ENCODE measurements at places on chromosomes 12 and 14.

DNA sequence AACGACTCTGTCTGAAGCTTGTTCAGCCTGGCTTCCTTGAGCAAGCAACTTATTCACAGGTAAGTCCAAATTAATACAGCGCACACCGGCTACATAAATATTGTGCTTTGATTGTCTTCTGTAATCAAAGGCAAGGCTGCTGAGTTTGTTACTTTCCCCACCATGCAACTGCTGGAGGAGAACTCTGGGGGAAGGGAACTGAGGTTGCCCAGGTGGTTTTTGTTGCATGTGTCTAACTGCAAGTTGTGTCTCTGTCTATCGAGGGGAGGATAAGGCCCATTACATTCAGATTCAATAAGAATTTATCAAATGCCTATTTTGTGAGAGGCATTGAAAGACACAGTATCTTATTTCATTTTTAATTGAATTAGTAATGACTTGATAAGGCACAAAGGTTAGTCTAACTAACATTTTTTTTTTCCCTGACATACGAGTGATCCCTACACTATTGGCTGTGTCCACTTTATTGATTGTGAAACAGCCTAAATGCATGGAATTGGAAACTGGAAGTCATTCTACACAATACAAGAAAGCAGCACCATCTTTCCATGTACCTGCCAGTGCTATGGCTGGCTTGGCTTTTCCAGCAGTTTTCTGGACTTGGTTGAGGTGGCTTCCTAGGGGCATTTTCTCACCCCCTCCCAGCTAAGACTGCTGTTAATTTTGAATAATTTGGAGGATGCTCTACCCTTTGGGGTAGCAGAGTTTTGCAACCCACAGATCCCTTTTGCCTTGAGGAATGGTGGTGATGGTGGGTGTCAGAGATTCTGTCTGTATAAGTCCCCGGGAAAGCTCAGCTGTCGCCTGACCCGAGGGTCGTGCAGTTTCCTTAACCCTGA is 951 bp upstream of the CHST11 start:
- DNase-seq, result no peak

- DNase-seq, result no peak
Measured at GRCh38 chr12:65695113-65695865, 129.0 kb upstream of the HMGA2 start.

GRCh38 chr14:63867933-63868921 is 15.4 kb downstream of the SYNE2 start:
- no peak for DNase-seq

- DNase-seq, result no peak
Measured at GRCh38 chr12:49973361-49973830, 649 bp downstream of the AQP6 start.

DNA sequence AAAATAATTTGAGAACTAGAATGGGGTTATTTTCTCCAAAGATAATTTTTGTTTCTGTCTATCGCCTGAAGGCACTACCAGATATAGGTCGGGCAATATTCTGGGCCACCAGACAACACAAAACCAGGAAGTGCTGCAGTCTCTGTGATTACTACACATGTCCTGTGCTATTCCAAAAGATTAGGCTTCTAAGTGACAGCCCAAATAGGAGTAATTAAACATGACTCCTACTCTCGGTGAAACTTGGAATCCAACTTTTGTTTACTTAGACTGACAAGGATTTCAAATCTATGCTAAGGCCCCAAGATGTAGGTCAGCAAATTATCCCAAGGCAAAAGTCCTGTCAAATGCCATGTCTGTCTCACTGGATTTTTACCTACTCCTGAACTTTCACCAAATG is 157.6 kb upstream of the LRFN5 start:
- no peak for DNase-seq

GRCh38 chr12:51889216-51890132 is 1.6 kb downstream of the ANKRD33 start:
- no peak for DNase-seq

DNA sequence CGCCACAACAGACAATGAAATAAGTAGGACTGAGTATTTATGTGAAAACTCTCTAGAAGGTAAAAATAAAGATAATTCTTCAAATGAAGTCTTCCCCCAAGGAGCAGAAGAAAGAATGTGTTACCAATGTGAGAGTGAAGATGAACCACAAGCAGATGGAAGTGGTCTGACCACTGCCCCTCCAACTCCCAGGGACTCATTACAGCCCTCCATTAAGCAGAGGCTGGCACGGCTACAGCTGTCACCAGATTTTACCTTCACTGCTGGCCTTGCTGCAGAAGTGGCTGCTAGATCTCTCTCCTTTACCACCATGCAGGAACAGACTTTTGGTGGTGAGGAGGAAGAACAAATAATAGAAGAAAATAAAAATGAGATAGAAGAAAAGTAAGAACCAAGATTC is 82.7 kb downstream of the VEZT start:
- DNase-seq, result no peak

GRCh38 chr12:53065975-53066931 is 12.9 kb downstream of the SPRYD3 start:
- peak; percentile 53 for DNase-seq

DNA sequence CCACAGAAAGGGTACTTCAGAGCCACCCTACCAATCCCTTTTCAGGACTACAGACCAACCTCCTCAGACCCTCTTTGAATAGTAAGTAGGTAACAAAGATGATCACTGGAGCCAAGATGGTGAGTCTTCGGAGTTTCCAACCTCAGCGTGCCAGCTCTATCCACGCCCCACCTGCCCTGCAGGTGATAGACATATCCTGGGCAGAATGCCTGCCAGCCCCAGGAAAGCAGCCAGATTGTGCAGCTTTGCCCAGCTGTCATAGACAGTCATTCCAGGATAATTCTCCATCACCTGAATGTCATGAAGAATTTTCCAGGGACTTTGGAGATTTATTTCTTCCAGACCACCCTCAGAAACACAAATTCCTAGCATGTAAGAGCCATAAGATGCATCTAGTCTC is 434.4 kb downstream of the RGS6 start:
- no peak for DNase-seq

DNA sequence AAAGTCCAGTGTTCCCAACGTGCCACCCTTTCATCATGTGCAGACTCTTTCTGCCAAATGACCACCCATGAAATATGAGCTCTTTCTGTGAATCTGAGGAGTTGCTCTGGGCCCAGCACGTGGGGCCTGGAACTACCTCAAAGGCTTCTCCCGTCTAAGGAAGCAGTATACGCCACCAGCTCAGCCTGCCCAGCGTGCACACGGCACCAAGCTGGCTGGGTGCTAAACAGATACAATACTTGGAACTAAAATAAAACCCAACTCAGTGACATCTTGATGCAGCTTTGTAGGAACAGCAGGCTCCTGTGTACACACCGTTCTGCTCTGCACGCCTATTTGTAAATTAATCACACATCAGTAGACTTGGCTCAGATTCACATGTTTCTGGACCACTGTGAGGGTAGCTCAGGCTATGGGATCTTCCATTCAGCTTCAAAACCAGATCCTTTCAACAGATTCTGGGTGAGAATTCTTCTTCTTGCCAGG is 74.8 kb downstream of the ARL6IP4 start:
- DNase-seq, result no peak

DNA sequence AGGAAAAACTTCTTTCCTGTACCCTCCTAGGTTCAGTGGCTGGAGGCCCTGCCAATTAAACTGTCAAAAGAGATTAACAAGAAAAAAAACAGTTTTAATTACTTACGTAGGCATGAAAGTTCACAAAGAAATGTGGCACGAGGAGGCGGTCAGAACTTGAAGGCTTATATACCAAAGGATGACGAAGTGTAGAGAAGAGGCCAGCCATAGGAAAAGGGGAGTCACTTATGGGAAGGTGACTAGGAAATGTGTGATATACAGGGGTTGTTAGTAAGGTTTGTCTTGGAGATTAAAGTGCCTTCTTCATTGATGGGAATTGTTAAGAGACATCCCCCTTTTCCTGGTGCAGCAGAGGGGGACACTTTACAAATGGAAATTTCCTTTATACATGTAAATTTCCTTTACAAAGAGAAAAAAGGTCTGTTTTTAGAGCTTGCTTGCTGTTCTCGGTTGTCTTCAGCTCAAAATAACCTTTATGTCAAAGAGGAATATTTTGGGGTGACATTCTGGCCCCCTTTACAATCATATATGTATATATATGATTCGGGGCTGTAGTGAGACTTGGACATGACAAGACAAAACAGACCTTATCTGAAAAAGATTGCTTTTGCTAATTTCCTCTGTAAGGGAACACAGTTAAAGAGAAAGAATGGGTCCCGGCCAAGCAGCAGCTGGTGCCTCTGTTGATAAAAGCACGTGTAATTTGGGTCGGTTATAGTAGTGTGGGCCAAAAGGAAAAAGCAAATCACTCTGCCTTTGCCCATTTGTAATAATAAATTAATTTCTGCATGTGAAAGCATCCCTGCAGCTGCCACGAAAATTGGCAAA is 38.6 kb downstream of the SYNE2 start:
- DNase-seq, result no peak

DNA sequence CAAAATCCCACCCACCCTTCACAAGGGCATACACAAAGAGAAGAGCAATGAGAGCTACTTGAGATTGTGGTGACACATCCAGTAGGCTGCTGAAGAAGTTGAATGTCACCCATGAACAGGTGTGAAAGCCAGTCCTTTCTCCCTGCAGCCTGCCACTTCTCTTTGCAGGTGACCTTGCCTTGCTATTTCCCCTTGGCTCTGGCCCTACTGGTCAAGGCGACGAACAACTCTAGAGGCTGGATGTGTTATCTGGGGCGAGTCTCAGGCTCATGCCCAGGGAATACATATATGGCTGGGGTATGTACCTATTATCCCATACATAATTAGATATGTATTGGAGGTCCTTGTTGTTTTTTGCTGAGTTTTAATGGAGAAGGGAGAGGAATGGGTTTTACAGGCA is 70.2 kb upstream of the EGLN3 start:
- no peak for DNase-seq

- DNase-seq, result no peak
Measured at GRCh38 chr12:133023566-133023965, 13.7 kb upstream of the ZNF84 start.

DNA sequence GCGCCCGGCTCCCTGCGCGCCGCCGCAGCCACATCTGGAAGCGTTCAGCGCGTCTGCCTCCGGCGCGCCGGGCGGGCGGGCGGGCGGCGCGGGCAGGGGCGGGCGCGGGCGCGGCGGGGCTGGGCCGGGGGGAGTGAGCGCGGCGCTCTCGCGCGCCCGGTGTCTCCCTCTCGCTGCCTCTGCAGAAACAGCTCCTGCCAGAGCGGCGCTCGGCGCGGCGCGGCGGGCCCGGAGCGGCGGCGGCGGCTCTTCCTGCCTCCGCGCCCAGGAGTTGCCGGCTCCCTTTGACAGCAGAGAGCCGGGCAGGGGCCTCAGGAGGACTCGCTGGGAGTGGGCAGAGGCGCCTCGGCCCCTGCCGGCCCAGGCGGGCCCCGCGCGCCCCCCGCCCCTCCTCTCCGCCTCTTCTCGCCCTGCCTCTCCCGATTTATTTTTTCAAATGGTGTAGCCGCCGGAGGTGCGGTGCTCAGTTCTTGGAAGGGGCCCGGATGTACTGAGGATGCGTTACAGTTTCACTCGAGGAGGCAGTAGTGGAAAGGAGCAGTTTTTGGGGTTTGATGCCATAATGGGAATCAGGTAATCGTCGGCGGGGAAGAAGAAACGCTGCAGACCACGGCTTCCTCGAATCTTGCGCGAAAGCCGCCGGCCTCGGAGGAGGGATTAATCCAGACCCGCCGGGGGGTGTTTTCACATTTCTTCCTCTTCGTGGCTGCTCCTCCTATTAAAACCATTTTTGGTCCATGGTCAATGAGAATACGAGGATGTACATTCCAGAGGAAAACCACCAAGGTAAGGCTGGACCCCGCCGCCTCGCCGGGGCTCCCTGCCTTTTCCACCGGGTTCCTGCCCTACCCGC is at the start of gene CACNA1C:
Gene CACNA1C, plus strand, starts transcription at position 162 of the 853 bp plus-strand sequence. Its CDS starts 576 bp downstream, at position 738.
- no peak for DNase-seq

GRCh38 chr12:77062396-77062795 is 3.0 kb downstream of the E2F7 start:
- no peak for DNase-seq

- DNase-seq, result no peak
Measured at GRCh38 chr14:33545696-33546095, 405.2 kb downstream of the EGLN3 start.

- DNase-seq, result peak; percentile 41
Measured at GRCh38 chr12:49698619-49699545, 8.3 kb downstream of the FMNL3 start.

GRCh38 chr12:78739653-78740052 is 124.9 kb upstream of the SYT1 start:
- DNase-seq, result no peak

DNA sequence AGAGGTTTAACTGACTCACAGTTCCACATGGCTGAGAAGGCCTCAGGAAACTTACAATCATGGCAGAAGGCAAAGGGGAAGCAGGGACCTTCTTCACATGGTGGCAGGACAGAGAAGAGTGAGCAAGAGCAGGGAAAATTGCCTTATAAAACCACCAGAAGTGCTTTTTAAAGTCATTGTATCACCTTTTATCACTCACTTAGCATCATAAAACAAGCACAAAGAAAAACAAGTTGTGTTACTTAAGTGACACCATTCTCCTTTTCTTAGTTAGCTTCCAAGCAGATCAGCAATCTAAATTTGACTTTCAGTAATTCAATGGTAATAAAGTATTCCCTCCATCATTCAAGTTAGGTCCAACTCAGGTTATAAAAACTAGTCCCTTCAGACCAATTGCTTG is 28.5 kb downstream of the OSBPL8 start:
- no peak for DNase-seq

DNA sequence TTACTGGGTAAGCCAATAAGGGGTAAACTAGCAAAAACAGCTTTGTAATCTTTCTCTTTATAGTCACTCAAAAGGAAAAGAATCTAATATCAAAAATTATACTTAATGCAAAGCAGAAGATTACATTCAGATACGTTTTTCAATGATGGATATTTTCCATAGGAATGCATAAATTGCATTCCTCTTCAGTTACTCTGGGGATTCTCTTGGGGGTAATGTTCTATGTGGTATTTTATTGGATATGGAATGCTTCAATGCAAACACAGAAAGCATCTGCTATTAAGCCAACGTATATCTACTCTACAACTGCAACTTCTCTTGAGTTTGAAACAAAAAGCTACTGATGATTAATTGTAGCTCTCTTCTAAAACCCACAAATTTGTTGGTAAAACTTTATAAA is 106.0 kb downstream of the SLC41A2 start:
- DNase-seq, result no peak

- peak; percentile 20 for DNase-seq
Measured at GRCh38 chr12:67710582-67710981, 62.0 kb downstream of the DYRK2 start.

DNA sequence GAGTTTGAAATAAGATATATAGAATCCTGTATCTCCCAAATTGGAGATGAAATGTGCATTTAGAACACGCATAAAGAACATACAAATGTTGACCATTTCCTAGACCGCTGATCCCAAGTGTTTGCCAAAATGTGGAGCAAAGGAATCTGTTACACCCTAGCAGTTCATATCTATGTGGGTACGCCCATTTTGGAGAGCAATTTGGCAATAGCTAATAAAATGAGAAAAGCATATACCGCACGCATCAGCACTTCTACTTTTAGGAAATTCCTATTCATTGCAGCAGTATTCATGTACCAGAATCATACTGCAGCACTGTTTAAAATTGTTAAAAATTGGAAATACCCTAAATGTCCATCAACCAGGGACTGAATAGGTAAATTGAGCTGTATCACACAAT is 937.8 kb downstream of the BCL11B start:
- DNase-seq, result no peak

GRCh38 chr14:35336494-35337268 is 44.5 kb downstream of the PSMA6 start:
- peak; percentile 41 for DNase-seq

All from CD4-positive, alpha-beta T cell treated with Interleukin-15 for 1 hour (primary cell).